KG1 (cell line): ENCODE measurements at places on chromosomes 12 and 14.
A peak's percentile ranks its signal among the peaks of the same experiment; 100 is the strongest.

GRCh38 chr12:133120385-133121191 is 9.5 kb downstream of the ZNF891 start:
- DNase-seq, result no peak

DNA sequence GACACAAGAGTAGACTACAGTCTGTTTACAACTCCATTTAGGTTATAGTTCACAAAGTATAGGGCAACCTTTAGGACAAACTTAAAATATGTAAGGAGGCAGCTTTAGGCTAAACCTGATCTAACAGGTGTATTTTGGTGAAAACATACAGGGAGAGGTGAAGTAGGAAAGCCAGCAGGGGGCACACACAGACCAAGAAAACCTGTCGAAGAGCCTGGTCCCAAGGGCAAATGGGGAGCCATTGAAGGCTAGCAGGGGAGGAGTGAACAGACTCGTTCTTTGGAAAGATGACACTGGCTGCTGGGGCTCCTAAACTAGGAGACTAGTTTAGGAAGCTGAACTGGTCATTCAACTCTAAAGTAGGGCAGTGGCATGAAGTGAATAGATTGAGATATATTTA is 138.8 kb upstream of the WSCD2 start:
- DNase-seq, result no peak

- DNase-seq, result no peak
These were observed 141.8 kb upstream of the G2E3 start for GRCh38 chr14:30417121-30417520.

GRCh38 chr14:55303691-55304145 is 32.5 kb downstream of the FBXO34 start:
- DNase-seq, result no peak

DNA sequence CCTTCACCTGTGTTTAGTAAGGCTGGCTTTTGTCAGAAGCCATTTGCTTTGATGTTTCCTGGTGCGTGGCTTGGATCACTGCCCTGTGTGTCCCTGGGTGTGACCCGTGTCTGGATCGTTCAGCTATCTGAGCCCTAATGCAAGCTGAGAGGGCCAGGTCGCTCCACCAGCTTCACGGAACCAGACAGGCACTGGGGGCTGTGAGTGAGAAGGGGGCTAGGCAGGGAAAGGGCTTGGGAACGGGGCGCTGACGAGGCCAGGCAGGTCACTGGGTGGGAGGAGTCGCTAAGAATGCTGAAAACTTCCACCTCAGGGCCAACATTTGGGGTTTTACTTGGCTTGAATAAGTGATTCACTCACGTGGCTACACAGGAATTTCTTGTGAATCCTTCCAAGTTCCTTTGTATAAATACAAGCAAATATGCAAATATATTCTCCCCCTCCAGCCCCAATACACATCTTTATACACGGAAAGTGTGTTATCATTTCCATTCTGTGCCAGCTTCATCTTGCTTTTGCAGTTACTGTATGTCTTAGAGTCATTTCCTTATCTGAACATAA is 24.2 kb upstream of the MMP17 start:
- DNase-seq, result no peak

- no peak for DNase-seq
These were observed 126.4 kb downstream of the DUSP6 start for GRCh38 chr12:89225808-89226411.

- DNase-seq, result no peak
These were observed 954 bp upstream of the SLC39A2 start for GRCh38 chr14:20998139-20998538.

DNA sequence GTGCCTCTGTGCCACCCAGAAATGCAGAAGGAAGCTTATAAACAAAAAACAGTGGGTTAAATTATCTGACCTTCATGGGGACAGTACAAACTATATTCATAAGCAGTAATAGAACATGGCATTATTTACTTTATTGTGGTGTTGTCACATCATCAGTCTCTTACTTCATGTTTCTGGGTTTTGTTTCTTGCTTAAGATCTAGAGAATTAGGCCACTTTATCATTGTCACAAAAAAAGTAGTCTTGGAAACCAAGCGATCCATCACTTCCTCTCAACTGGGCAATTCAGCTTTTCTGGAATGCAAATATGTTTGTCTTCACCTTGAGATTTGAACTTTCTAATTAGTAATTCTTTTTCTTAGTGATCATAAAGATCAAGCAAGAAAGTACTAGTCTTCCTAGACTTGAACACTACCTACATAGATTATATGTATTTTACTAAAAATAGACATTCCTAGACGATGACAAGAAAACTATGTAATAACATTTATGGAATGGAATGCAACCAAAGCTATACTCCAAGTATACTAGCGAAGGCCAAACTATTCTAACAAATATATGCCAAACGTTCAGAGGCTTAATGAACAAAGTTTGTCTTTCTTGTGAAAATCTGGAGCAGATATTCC is 363.4 kb downstream of the DAD1 start:
- no peak for DNase-seq

DNA sequence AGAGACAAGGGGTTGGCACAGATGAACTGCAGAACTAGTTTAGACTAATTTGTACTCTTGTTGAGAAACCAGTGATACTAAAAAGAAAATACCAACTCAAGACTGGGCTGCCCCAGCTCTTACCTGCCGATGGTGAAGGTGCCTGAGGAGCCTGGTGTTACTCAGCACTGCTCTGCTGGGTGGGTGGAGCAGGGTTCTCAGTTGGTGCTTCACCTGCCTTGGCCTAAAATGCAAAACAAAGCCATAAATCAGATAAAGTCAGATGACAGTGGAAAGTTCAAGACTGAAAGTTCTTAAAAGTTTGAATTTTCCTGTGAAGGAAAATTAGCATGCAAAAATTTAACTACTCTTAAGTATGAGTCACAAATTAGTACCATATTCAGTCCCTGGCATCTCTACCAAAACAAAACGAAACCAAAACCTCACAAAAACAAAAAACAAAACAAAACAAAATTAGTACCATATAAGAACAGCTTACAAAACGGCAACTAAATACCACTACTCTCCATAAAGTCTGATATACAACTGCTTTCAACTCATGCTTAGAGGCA is 21.9 kb downstream of the YBX3 start:
- no peak for DNase-seq

DNA sequence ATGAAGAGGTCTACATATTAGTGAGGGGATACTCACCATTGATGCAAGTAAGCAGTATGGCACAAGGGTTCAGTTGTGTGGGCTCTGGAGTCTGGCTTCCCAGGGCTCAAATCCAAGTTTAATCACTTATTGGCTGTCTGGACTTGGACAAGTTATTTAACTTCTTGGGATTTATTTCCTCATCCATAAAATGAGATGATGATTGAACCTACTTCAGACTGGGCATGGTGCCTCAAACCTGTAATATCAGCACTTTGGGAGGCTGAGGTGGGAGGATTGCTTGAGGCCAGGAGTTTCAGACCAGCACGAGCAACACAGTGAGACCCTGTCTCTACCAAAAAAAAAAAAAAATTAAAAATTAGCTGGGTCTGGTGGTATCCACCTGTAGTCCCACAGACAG is 67.9 kb downstream of the KCNK10 start:
- no peak for DNase-seq

GRCh38 chr14:91113829-91114078 is at the start of gene DGLUCY:
Gene DGLUCY (plus strand): TSS chr14:91114073. CDS start chr14:91160295, 46,222 bp downstream.
- DNase-seq, result peak; percentile 68

DNA sequence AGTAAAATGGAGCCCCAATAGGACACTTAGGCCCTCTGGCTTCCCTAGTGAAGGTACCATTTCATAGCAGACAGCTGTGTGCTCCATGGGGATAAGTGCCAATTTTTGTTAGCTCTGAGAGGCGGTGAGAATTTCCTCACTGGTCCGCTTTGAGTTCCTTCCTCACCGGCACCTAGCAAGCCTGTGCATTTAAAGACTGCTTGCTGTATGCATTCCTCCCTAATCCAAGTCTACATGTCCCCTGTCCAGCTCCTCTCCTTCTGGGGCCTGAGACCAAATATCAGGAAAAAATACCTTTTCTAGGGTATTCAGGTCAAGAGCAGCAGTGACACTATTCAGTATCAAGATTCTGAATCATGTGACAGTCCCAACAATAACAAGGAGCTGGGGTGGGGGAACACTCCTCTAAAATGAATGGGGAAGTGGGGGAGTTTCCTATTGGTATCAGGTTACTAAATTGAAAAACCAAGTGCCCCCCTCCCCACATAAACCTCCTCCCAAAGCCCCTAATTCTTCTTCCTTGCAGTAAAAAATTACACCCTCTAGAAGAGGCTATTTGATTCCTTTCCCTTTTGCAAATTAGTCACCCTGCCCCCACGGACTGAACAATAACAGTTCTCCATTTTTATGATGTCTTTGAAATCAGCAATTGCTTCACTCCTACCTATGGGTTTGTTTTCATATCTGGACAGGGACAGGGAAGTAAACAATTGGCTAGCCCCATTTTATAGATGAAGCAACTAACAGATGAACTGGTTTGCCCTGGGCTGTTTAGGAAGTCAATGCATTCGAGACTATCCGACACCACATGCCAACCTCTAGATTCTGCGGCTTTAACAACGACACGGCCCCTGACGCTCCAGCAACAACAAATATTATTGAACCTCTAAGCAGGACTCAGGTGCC is 28.9 kb downstream of the BCL11B start:
- no peak for DNase-seq

- no peak for DNase-seq
These were observed 178.8 kb downstream of the EXOC5 start for GRCh38 chr14:57089901-57090300.

DNA sequence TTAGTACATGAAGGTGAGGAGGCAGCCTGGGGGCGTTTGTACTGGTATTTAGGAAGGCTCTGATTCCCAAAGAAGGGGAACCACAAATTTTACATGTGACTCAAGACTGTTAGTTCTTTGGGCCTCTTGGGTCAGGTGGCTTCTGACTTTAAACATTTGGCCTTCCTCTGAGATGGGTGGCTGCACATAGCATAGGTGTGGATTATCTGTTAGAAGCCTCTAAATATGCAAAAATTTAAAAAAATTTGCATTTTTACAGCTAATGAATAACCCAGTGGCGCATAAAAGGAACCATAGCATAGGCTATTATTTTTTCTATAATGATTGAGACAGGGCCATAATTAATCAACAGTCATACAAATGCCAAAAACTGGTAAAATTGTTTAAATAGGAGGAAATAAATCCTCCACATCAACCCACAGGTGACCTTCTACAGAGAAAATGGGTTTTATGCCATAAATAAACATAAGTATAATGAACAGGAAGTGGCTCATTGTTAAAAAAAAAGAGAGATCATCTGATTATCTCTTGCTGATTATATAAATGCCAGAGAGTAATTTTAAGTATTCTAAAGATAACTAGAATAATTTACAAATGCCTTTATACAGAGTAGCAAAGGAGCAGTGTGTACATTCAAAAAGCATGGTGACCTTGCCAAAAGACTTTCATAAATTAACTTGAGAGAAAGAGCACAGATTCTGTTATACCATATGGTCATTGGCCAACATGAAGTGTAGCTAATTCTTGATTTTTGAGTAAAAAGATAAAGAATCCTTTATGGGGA is 284.2 kb upstream of the ATP2B1 start:
- no peak for DNase-seq

GRCh38 chr14:76151398-76152332 is at the start of gene GPATCH2L:
Gene GPATCH2L (plus strand): TSS chr14:76151922. CDS start chr14:76154364, 2,442 bp downstream.
- DNase-seq, result peak; percentile 90

GRCh38 chr12:116471544-116471943 is 87.6 kb upstream of the MAP1LC3B2 start:
- DNase-seq, result no peak

- DNase-seq, result no peak
These were observed 41.3 kb downstream of the STK38L start for GRCh38 chr12:27285403-27285802.

DNA sequence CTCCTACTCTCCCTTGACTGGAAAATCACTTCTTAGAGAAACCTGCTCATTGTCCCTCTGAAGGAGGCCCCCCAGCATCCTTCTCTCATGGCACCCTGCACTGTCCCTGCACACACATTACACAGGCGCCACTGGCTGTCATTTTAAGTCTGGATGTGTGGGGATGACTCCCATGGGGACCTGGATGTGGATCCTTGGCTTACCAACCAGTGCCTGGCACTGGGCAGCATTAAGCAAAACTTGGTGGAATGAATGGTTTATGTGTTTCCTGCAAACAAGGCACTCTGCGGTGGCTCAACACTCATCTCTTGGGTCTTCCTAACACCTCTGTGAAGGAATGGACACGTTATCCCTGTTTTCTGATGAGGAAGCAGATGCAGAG is 162.4 kb downstream of the RBM19 start:
- no peak for DNase-seq

- no peak for DNase-seq
These were observed 9.0 kb downstream of the ANHX start for GRCh38 chr12:133226690-133227089.

GRCh38 chr12:82537436-82537835 is 149.3 kb upstream of the TMTC2 start:
- DNase-seq, result no peak

- no peak for DNase-seq
These were observed 29.5 kb upstream of the TMPO start for GRCh38 chr12:98485792-98486340.

GRCh38 chr14:52033101-52033642 is 35.7 kb downstream of the NID2 start:
- no peak for DNase-seq

DNA sequence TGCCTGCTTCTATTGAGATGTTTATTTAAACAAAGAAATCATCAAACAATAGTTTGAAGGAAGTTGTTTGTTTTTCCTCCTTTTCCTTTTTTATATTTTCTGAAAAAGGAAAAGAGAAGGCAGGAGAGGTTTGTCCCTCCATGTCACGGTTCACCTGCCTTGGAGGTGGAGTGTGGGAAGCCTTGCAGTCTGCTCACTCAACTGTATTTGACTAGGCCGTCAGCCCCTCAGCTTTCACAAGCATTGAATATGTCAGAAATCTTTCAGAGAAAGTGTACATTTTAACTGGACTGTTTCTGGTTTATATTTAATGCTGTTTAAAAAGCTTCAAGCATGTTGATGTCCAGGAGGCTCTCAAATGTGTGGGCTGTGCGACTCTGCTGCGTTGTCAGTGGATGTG is 370.4 kb downstream of the NPAS3 start:
- no peak for DNase-seq

DNA sequence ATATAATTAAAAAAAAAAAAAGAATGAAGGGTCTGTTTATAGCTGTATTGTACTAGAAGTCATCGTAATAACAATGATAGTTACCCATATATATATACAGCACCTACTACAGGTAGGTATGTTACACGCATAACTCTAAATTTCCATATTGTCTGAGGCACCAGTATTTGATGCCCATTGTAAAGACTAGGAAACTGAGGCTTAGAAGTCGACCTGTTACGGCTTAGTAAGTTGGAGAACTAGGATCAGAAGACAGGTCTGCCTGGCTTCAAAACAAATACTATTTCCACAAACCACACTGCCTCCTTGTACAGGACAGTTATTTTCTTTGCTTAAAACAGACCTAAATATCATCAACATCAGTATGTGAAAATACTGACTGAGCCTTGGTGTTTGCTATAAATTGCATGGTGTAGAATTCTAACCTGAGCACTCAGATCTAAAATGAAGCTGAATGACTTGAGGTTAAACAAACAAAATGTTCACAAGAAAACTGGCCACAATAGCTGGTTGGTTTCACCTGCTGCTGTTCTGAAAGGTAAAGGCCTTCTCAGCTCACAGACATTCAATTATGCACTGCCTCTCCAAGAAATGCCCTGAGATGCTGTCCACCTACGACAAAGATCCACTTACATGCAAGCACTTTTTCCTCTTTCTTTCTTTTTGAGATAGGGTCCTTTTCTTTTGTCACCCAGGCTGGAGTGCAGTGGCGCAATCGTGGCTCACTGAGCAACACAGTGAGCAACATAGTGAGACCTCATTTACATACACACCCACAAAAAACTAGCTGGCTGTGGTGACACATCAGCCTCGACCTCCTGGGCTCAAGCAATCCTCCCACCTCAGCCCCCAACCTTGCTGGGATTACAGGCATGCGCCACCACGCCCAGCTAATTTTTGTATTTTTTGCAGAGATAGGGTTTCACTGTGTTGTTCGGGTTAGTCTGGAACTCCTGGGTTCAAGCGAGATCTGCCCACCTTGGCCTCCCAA is 35.7 kb downstream of the SSH1 start:
- no peak for DNase-seq
